ENCODE measurements at places on chromosomes 13 and 19. TPM values are rescaled to one million over a fixed set of nuclear protein-coding genes. Genes with fewer than 3 reads are reported as not detected.

DNA sequence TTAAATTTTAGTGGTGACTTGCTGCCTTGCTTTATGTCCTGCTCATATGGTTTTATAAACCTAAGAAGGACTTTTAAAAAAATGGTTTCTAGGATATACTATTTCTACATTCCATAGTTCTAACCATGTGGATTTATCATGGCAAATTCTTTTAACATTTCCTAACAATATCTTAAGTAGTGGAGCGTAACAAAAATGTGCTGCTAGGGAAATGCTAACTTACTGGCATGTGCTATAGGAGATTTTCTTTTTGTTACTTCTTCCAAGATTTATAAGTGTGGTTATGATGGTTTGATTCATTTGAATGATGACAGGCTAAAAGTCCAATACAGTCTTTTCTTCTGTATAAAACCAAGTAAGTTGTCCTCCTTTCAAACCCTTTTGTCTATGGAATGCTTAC lies 713.7 kb downstream of the SLITRK1 start:
- DNase-seq = no peak

- DNase-seq = no peak
These were observed 166.1 kb downstream of the ITGBL1 start for GRCh38 chr13:101618440-101619187.

GRCh38 chr19:18044825-18045304 lies 36.9 kb downstream of the ARRDC2 start:
- DNase-seq = no peak

GRCh38 chr19:43748685-43749084 lies 6.1 kb downstream of the SMG9 start:
- no peak for DNase-seq

Gene ZNF765
- polyA plus RNA-seq = 5.3 TPM

Gene COX6B2
- 0.19 TPM for polyA plus RNA-seq
